ENCODE measurements at places on chromosomes 11 and 22.

GRCh38 chr22:30868663-30869385 is 99.8 kb downstream of the MORC2 start:
- no peak for DNase-seq

GRCh38 chr11:65219930-65220213 is 38.1 kb downstream of the CAPN1 start:
- DNase-seq, result no peak

GRCh38 chr22:26143806-26144325 is 25.4 kb upstream of the SEZ6L start:
- DNase-seq, result no peak

DNA sequence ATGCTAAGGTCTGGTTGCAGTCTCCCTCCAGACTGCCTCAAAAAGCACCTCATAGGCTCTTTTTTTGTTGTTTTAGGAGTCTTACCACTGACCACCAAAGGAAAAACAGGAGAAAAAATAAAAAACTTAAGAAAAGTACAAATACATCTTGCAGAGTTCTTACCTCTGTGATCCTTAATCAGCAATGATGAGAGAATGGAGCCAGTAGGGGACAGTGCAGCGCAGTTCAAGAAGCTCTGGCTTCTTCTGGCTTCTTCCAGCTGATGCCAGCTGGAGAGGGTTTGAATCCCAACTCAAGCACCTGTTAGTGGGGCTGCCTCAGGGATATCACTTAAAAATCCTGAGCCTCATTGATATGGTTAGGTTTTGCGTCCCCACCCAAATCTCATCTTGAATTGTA is 223.3 kb upstream of the ISX start:
- no peak for DNase-seq

GRCh38 chr11:61972672-61973475 is 5.4 kb upstream of the FTH1 start:
- no peak for DNase-seq

- DNase-seq, result no peak
These were observed 23.7 kb downstream of the SLC22A6 start for GRCh38 chr11:62961017-62961570.

DNA sequence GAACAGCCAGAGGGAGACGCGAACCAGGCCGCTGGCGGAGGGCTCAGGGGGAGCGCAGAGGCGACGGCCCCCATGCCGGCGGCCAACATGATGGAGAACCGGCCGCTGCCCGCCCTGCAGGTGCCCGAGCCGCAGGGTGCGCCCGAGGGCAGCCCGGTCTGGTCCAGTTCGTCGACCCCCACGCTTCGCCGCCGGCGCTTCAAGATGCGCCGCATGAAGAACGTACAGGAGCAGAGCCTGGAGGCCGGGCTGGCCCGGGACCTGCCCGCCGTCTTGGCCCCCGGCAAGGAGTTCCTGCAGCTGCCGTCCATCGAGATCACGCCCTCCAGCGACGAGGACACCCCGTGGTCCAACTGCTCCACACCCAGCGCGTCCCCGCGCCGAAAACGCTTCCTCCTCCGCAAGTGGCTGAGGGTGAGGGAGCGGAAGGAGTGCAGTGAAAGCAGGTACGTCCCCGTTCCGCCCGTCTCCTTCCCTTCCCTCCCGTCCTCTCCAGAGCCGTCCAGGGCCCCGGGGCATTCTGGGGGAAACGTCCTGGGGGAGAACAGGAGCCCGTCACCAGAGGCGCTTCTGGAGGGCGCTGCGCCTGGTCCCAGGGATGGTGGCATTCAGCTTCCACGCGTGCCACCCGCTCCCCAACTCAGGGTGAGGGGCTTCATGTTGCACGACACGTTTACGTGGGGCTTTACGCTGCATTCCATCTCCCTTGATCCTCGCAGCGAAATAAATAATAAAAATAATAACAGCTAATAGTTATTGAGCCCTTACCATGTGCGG is 840 bp downstream of the GRAMD1B start:
- peak; percentile 60 for DNase-seq

DNA sequence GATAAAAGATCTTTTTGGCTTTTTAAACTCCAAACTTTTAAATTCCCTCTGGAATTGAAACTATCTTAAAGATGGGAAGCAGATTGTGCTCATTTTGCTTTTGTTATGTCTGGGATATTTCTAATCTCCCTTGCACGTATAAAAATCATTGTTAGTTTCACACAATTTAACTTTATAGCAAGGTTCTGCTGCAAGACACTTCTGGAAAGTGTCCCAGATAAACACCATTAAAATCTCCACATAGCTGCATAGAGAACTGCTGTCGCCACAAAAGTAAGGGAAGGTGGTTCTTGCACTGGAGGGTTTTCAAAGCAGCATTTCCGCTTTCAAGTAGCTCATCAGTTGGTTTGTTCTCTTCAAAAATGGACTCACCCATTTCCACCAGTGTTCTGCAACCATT is 11.8 kb downstream of the PTS start:
- no peak for DNase-seq

- DNase-seq, result no peak
These were observed 2.3 kb upstream of the FOLR1 start for GRCh38 chr11:72189455-72190250.

DNA sequence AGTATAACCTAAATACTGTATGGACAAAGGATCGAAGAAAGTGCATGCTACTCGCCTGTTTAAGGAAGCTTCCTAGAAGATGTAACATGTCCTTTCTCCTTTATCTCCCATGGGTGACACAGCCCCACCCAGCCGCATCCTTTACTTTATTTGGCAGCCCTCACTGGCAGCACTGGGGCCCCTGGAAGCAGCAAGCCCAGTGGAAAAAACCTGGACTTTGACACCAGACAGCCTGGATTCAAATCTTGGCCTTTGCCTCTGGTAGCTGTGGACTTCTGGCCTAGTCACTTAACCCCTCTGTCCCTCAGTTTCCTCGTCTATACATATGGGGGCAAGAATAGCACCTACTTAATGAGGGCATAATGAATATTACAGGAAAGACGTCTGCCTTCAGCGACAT is 67.1 kb downstream of the MYEOV start:
- no peak for DNase-seq

- no peak for DNase-seq
These were observed 376.5 kb downstream of the NXPE2 start for GRCh38 chr11:115054570-115055538.

DNA sequence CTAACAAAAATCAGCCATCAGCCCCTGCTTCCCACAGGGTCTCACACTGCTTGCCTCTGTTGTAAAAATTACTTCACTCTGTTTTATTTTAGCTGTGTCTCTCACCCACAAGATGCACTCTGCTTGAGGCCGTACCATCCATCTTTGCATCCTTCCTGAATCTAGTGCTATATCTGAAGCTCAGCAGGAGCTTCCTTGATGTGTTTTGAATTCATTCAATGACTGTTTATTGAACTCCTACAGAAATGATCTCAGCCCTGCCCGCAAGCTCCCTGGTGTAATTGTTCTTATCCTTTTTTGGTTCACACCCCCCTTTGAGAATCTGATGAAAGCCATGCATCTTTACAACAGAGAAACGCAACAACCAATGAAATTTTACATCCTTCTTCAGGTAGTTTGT is 310.2 kb upstream of the ZC3H12C start:
- DNase-seq, result no peak

DNA sequence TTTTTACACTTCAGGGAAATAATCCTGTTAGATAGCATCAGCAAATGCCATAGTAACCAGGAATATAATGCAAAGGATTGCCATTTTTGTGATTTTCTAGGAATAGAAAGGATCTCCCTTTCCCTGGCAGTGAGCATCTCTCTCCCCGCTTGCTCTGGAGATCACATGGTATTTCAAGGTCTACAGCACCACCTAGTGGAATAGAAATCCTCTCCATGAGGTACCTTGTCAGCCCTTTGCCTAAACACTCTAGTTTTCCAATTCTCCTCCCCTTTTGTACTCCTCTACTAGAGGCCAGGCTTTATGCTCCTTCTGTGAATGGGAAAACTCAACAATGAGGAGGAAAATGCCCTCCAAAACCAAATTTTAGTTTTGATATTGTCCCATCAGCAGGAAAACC is 78.4 kb downstream of the XRRA1 start:
- no peak for DNase-seq

- DNase-seq, result no peak
These were observed 224.1 kb downstream of the CADM1 start for GRCh38 chr11:115279813-115280761.

GRCh38 chr11:79243422-79244210 is 197.2 kb downstream of the TENM4 start:
- DNase-seq, result peak; percentile 39

- no peak for DNase-seq
These were observed 2.9 kb upstream of the AKIP1 start for GRCh38 chr11:8908099-8908498.

DNA sequence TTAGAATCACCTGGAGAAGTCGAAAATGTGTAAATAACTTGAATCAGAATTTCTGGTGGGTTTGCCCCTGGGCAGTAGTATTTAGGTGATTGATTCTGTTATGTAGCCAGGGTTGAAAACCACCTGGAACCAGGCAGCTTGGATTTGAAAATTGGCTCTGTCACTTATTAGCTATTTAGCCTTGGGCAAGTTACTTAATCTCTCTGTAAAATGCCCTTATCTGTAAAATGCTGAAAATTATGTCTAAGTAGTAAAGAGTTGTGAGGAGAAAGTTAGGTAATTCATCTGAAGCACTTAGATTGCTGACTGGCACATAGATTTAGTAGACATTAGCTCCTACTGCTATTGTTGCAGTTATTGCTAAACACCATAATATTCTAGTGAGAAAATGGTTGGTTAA is 49.3 kb downstream of the PPME1 start:
- no peak for DNase-seq

GRCh38 chr11:68206211-68206610 is 6.9 kb downstream of the KMT5B start:
- DNase-seq, result no peak

GRCh38 chr11:26557666-26558065 is 14.4 kb downstream of the MUC15 start:
- no peak for DNase-seq

- no peak for DNase-seq
These were observed 13.5 kb upstream of the OSBP2 start for GRCh38 chr22:30680991-30681770.

GRCh38 chr11:108931168-108931567 is 266.3 kb downstream of the DDX10 start:
- DNase-seq, result no peak

GRCh38 chr22:50091092-50091768 is 1.4 kb downstream of the MOV10L1 start:
- DNase-seq, result no peak

Measured in nephron progenitor cell (in vitro differentiated cells).